ENCODE measurements at places on chromosomes 12 and 14.
A peak's percentile ranks its signal among the peaks of the same experiment; 100 is the strongest.

- DNase-seq = peak; percentile 78
These were observed 11.9 kb upstream of the SERPINA4 start for GRCh38 chr14:94548999-94549985.

DNA sequence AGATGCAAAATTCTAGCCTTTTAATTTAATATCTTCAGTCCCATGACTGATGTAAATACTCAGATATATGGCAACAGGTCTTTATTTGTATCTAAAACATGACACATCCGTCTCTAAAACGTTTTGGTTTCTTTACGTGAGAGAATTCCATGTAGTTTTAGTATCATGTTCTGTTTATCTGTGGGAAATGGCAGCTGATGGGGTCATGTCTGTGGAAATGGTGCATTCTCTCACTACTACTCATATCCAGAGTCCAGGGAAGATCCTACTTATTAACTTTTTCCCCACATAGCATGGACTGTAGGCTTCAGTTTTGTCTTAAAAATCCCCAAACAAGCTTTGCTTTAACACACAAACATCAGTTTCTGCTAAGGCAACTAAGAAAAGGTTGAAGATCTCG lies 53.8 kb downstream of the SPTLC2 start:
- no peak for DNase-seq

GRCh38 chr12:53222170-53222721 lies 9.8 kb downstream of the RARG start:
- DNase-seq = no peak

GRCh38 chr14:24428628-24429394 lies 657 bp downstream of the CBLN3 start:
- peak; percentile 48 for DNase-seq

DNA sequence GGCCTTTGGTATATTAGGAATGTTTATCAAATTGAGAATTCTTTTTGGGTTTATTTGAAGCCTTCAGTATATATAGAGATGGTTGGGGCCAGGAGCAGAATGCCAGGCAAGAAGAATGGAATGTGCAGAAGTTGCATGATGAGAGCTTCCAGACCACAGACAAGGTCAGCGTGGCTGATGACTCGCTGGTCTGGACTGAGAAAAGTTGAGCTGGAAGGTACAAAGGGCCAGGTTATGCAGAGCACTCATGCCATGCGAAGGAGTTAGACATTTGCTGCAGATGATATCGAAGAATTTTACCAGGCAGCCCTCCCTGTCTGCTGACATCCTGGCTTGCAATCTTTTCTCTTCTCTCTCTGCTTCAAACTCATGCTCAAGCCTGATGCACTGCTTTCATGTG lies 196.2 kb upstream of the ARHGAP5 start:
- DNase-seq = no peak

- peak; percentile 22 for DNase-seq
These were observed 238.5 kb upstream of the NAV3 start for GRCh38 chr12:77591959-77592743.

DNA sequence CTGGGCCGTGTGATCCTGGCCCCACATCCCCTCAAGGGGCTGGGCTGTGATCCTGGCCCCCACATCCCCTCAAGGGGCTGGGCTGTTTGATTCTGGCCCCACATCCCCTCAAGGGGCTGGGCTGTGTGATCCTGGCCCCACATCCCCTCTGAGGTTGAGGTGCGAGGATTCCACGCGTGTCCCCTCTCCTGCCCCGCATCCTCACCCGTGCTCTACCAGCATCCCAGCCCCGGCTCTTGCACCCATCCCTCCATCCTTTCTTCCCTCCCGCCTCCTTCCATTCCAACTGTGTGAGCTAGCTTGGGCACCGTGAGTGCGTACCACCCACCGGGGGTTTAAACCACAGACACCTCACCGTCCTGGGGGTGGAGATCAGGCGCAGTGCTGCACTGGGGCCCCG lies 31.1 kb upstream of the TMEM179 start:
- DNase-seq = no peak

GRCh38 chr14:71465316-71465715 lies 466.9 kb upstream of the RGS6 start:
- DNase-seq = no peak

GRCh38 chr12:72509891-72510290 lies 237.7 kb downstream of the TRHDE start:
- no peak for DNase-seq

- DNase-seq = no peak
These were observed 243.7 kb downstream of the AKAP6 start for GRCh38 chr14:32572867-32573150.

GRCh38 chr12:43578782-43579181 lies 26.8 kb upstream of the ADAMTS20 start:
- DNase-seq = no peak

GRCh38 chr12:86435053-86435452 lies 178.9 kb upstream of the MGAT4C start:
- no peak for DNase-seq

DNA sequence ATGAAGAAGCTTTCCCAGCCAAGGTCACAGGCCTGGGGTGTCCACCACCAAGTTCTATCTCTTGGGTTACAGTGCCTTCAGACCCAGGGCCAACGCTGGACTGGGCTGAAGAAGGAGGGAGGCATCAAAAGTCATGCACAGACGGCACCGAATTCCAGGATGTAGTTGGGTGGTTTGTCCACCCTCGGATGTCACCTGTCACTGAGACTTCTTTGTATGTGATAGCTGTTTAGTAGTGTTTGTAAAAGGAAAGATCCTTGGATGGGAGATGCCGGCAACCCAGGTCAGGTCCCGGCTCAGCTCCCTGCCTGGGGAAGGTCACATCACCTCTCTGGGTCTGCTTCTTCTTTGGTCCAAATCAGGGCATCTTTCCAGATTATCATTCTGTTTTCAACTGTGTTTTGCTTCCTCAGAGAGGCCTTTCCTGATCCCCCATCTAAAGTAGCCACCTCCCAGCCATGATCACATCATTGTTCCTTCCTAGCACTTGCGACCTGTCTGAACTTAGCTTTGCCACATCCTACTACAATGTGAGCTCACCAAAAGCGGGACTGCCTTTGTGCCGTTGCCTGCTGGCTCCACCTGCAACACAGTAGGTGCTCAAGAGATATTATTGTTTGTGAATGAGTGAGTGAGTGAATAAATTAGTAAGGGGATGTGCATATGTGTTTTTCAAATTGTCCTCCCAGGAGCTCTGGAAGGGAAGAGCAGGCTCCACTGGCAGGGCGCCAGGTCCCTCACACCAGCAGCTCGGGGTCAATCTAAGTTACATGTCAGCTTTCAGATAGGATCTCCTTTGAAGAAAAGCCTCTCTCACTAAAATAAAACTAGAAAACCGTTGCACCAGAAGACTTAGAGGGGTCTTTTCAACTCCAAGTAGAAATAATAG lies 2.1 kb downstream of the TSPAN11 start:
- peak; percentile 40 for DNase-seq

DNA sequence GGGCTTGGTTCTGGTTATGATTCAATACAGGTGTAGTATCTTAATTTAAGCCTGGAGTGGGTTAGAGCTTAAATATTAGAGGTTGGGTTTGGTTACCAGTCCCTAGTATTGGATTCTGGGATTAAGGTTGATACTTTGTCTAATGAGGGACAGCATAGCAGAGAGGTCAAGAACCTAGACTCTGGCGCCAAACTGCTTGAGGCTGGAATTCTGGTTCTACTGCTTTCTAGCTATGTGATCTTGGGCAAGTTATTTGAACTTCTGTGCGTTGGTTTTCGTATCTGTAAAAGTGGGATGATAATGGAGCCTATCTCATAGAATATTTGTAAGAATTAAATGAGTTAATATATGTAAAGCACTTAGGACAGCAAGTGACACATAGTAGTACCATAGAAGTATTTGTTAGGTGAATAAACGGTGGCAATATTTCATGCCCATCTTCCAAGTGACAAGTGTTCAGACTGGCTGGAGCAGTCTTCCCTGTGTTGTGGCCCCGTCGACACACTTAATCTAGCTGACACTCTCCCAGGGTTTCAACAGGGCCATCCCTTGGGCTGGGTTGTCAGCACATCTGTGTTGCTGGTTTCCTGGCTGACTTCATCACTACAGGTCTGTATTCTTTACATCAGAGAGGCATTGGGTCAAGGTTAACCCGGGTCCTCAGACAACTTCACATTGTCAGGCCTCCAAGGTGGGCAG lies 3.0 kb downstream of the ENDOU start:
- DNase-seq = peak; percentile 9

GRCh38 chr12:74317741-74318140 lies 219.9 kb upstream of the ATXN7L3B start:
- no peak for DNase-seq

- DNase-seq = peak; percentile 64
These were observed 3.0 kb downstream of the SDSL start for GRCh38 chr12:113424915-113425823.

GRCh38 chr12:124786061-124786964 lies 77.4 kb downstream of the SCARB1 start:
- no peak for DNase-seq

DNA sequence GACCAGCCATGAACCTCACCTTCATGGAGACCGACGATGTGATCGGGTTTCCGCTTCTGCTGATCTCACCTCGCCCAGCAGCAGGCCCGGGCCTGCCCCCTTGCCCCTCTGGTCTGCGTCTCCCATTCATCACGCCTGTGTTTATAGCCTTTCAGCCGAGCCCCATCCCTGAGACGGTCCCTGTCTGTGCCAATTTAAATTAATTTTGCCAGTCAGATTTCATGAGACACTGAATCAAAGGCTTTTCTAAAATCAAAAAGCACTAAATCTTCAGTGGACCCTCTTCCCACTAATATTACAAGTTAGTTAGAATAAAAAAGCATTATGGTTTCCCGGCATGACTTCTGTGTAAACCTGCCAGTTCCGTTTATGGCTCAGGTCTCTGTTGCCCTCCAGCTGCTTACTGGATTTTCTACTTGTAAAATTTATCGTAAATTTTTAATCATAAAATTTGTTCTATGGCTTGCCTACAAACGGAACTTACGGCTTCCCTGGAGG lies 155.9 kb downstream of the ESRRB start:
- DNase-seq = no peak

DNA sequence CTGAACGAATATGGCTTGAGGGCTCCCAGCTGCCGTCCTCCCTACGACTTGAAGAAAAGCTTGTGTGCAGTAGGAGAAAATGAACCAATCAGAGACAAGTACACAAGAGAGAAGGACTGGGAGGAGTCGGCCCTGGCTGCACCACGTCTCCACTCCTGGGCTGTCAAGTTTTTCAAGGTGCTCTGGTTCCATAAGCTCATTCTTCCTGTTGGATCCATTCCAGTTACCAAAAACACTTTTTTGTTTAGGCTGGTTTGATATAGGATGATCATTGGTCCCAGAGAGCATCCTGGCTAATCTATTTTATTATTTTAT lies 2.8 kb upstream of the A2ML1 start:
- DNase-seq = no peak

- no peak for DNase-seq
These were observed 599 bp upstream of the CPSF6 start for GRCh38 chr12:69238589-69239351.

- no peak for DNase-seq
These were observed 7.9 kb downstream of the MIA2 start for GRCh38 chr14:39241637-39242036.

DNA sequence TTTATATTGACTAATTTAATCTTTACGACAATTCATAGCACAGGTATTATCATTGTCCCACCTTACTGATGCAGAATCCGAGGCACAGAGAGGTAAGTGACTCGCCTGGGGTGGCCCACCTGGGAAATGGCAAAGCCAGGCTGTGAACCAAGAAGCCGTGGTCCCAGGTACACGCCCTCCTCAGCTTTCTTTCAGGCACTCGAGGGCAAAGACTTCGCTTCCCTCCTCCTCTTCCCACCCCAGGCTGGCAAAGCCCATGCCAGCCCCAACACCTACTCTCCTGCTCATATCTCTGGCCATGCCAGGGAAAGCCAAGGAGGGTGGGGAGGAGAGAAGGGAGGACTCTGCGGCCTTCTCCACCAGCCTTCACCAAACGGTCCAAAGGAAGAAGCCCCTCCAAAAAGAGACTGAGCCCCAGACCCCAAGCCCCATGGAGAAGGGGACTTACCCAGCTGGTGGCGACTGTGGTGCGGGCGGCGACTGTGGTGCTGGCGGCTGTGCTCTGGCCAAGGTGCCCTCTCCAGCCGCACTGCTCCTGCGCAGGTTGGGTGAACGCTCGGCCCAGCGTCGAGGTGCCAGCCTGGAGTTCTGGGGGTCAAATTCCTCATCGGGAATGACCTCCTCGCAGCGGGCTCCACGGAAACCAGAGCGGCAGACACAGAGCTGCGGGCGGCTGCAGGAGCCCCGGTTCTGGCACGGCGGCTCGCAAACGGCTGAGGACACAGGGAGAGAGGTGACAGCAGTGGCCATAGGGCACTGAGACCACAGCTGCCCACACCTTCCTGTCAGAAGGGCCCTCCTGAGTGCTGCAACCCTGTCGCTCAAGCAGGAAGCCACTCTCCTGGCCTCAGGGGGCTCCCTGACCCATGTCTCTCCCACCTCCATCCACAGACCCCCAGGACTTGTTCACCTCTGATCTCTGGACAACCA lies 26.4 kb downstream of the LTBP2 start:
- DNase-seq = no peak

DNA sequence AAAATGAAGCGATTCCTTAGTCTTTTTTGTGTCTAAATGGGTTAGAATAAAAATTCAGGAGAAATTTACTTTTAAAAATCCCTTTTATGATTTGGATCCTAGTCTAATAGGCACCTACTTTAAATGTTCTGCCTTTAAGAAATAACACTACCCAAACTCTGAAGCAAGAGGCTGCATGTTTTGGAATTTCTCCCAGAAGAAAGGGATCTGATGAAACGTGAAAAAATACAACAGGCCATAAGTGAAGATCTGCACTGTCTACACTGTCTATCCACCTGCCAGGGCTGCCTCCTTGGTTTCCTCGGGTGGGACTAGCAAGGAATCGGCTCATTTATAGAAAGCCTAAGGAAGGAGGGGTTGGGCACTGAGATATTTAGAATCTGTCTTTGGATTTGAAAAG lies 22.1 kb downstream of the ACVR1B start:
- DNase-seq = no peak

- no peak for DNase-seq
These were observed 424.0 kb downstream of the RAD51B start for GRCh38 chr14:68243450-68244010.

- DNase-seq = no peak
These were observed 83.3 kb upstream of the HIF1A start for GRCh38 chr14:61611880-61612630.
